ENCODE measurements at places on chromosomes 5 and 9.

DNA sequence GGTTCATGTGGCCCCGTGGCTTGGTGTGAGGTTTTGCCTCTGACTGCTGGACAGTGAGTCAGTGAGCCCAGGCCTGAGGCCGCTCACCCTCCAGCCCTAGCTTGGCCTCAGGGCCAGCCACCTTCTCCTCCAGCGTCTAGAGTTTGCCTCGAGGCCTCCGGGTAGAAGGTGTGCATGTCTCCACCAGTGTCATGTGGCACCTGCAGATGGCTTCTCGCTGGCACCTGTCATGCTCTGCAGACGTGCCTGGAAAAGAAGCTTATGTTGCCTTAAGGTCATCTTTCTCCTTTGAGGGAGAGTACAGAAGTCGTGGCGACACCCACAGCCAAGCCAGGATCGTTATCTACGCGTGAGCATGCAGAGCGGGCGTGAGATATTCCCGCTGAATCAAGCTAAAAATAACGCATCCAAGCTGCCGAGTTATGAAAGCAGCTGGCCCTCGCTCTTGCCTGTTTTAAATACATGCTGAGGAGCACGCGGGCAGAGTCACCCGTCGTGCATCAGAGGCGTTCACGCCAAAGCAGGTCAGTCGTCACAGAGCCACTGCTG lies 79.7 kb upstream of the FCN2 start:
- DNase-seq, result no peak

GRCh38 chr5:28548856-28549255 lies 1510.5 kb upstream of the CDH9 start:
- DNase-seq, result no peak

DNA sequence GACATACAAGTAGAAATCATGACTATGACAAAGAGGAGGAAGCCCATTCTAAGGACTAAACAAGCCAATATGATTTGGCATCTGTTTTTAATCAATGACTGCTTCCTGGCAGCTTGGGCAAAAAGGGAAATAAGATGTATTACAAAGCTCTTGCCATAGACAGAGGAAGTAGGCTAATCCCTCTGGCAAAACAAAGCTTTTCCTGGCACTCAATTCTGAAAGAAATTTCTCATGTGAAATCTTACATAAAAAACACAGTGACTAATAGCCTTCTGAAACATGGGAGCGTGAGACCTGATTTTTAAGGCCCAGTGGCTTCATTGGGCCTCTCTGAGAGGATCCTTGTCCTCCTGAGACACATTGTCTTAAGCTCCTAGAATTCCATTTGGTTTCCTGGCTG lies 93.6 kb downstream of the COL23A1 start:
- no peak for DNase-seq

- peak; percentile 35 for DNase-seq
Measured at GRCh38 chr5:98774192-98775033, 950 bp downstream of the RGMB start.

GRCh38 chr5:151509231-151509630 lies 61.8 kb downstream of the SLC36A1 start:
- no peak for DNase-seq

DNA sequence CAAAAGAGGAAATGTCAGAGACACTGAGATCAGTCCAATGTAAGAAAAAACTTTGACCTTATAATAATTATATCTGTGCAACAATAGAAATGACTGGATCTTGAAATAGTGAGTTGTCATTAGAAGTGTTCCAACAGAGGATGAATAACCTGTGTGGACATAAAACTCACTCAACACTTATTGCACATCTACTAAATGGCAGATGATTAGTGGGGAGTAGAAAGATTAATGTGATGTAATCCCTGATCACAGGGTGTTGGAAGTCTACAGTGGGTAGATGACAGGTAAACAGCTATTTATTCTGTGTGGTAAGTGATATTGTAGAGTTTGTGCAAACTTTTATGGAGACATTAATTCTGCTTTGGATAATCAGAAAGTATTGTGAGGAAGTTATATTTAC lies 177.3 kb upstream of the HMHB1 start:
- no peak for DNase-seq

DNA sequence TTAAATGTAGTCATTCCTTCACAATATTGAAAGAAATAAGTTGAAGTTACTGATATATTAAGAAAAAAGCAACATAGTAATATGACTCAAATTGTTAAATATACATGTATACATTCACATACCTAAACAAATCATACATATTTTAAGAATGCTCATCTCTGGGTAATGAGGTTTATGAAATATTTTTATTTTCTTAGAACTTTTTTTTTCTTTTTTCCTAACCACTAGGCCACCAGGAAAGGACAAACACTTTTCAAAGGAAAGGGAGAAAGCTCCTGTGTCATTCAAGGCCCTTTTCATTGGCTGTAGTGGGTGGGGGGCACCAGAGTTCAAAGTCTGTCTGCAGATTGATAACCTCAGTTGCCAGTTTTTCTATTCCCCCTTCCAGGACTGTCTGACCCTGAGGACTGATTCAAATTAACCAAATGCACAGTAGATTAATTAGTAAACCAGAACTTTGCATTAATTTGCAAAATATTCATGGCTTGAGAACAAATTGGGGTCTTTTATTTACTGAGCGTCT lies 72.9 kb upstream of the NIPAL4 start:
- no peak for DNase-seq

GRCh38 chr5:138639326-138639725 lies 64.1 kb upstream of the HSPA9 start:
- no peak for DNase-seq

DNA sequence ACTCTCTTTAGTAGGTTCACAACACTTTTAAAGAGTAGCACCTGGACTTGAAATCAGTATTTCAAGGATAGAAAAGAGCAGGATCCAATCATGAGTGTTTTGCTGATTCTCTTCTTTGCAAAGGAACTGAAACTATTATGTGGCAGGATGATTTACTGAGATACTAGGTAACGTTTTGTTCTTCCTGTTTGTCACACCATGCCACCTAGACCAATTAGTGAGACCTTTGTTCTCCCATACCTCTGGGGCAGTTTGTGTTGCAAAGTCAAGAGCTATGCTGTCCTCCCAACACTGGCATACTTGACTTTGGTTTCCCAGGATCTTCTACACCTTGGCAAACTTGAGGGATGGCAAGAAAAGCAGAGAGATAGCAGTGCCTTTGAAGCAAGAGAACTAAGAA lies 43.4 kb downstream of the PPP1R2B start:
- no peak for DNase-seq
